Stimulated activated CD8-positive, alpha-beta memory T cell treated with anti-CD3 and anti-CD28 coated beads, Interleukin-2, amount 100 ng/mL, for 1 hour (primary cell): ENCODE measurements at places on chromosomes 5 and 9.

DNA sequence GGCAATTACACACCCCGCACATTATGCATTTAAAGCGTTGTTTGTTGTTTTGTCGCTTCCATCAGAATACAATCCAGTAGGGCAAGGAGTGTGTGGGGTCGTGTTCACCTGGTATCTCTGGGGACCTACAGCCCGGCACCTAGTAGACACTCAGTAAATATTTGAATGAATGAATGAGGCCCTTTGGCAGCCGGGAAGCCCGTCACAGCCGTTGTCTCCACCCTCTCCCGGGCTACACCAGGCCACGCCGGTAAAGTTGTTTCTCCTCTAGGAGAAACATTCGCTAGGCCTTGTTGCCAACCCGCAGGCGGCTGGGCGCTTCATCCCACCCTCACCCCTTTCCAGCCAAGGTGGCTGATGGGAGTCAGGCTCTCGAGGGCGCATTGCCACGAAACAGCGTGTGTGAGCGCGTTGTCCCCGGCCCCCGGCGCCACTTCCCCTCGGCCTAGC, 876 bp upstream of the JAK2 start:
- DNase-seq: no peak

DNA sequence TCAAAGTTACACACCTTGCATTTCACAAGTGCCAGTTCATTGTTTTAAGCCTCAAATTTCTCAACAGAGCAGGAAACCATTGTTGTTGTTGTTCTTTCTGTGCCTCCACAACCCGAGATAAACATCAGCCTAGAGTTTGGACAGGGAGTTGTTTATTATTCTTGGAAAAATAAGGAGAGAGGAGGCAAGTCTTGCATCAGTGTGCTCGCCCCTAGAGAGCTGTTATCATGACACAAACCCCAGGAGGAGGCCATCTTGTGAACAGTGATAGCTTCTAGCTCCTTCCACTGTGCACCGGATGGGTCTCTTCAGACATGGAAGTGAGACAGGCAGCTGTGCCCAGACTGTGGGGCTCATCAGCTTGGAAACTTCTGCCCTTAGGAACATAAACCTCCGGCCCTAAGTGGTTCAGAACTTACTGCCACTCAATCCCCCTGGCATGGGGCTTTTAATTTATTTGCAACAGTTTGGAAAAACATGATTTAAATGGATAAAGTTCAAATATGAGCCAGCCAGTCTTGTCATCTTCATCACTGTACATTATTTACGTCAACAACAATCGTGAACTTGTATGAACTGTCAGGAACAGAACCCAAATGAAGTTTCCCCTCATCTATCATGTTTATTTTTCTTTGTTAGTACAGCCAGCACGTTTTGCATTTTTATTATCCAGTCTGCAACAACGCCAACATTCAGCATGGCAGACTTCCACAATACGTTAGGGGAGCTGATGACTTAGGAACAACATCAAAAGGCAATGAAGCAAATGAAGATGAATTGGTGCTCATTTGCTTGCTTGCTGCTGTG, 181.7 kb upstream of the S1PR3 start:
- DNase-seq: no peak

- no peak for DNase-seq
These were observed 24.9 kb downstream of the FRMPD1 start for GRCh38 chr9:37675661-37676060.

- no peak for DNase-seq
These were observed 99.3 kb upstream of the LRRTM2 start for GRCh38 chr5:138974227-138975063.

DNA sequence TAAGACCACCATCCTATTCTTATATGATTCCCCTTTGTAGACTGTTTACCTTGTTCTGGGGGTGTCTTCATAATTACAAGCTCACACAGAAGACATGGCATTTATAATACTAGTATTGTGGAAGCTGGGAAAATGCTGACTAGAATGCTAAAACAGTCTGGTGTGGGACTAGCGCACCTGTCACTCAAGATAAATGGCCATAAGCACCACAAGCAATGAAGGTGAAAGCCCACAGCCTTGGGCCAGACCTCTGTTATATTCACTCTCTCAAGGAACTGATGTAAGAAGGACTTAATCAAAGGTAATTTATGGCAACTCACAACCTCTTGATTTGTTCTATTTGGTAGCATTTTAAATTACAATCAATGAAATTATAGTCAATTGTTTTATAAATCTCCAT, 721.5 kb downstream of the SEMA5A start:
- no peak for DNase-seq

DNA sequence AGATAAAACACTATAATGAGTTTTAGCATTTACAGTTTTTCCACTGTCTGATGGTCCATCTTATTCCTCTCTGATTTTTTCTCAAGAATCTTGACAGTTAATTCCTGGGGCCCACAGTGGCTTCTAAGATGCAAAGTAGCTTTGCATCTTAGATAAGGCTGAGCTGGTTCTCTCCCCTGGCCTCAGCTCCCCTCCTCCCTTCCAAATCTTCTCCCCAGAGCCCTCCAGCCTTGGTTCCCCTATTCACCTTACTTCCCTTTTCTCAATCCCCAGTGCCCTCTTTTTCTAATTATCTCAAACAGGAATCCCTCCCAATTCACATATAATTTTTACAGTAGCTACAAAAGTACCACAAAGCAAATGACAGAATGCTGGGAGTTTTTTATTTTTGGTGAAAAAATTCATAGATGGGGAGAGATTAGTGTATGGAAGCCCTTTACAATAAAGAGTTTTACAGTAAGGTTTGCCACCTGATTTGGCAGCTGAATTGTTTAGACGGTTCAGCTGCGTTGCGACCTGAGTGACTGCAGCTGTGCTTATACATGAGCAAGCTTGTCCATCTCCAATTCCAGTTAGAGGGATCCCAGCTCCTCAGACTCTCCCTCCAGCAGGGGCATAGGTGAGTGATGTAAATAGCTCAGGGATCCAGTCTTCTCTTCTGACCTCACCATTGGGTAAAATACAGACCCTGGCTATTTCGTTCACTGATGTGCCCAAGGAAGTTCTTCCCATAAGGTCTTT, 51.4 kb upstream of the CKMT2 start:
- no peak for DNase-seq

GRCh38 chr5:124995421-124995820, 249.0 kb upstream of the ZNF608 start:
- no peak for DNase-seq

GRCh38 chr5:43649256-43649655, 46.3 kb downstream of the NNT start:
- DNase-seq: no peak

DNA sequence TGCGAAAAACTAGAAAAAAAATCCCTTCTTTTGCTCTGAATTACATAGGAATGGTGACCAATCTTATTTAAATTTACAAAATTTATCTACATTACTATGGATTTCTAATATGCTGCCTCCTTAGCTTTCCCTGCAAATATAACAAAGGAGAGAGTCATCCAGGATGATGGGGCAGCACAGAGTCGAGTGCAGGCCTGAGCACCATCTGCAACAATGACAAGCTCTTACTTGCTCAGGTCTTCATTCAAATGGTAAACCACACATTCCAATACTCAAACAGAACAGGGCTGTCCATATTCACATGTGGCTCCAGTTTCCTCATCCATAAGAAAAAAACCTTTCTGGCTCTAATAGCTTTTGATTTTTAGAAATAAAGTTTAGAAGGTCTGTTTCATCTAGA, 33.5 kb upstream of the ZNF354B start:
- DNase-seq: no peak

DNA sequence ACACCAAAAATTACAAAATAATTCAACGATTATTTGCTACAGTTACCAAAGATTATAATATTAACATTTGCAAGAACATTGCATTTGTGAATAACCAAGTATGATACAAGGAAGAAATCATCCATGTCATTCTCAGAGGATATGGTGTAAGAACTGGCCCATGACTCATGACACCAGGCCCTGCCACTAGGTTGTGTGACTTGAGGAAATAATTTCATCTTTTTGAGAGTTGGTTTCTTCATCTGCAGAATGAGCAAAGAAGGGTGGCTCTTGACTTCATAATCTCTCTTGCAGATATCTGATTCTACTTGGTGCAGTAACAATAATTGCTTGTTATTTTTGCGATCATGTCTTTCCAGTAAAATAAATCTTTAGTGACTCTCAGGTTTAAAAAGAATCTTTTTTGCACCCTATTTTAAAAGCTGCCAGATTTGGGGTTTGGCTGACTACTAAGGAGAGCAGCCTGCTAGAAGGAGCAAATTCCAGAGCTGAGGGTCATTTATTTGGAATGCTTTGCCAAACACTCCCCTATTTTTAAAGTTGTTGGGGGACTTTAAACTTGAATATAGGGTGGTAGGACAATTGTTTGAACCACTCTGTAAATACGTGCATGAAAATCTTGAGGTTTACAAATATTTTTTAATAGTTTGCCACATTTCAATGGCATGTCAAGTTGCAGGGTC, 23.5 kb downstream of the ITGA1 start:
- DNase-seq: no peak

DNA sequence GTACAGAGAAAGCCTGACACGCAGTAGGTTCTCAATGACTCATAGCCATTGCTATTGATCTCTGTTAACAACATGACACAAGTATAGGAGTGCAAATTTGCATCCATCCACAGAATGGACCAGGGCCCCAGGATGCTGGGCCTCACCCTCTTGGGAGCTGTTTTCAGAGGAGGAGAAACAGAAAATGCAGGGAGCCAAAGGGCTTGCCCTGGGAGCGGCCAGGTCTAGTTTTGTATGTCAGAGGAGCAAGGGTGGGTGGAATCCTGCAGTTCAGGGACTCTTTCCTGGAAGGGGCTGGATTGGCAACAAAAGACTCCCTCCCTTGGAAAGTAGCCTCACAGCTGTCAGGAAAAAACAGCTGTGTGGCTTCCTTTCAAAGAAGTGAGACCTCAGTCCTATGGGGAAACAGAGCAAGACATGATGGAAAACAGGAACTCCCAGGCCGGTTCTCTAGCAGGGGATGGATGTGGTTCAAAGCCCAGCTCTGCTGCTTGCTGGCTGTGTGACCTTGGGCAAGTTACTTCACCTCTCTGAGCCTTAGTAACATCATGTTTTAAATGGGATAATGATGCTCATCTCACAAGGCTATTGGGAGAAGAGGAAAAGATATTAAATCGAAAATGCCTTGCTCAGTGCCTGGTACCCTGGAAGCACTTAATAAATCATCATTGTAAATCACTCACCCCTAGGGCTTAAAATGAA, 50.5 kb upstream of the SH3PXD2B start:
- no peak for DNase-seq

DNA sequence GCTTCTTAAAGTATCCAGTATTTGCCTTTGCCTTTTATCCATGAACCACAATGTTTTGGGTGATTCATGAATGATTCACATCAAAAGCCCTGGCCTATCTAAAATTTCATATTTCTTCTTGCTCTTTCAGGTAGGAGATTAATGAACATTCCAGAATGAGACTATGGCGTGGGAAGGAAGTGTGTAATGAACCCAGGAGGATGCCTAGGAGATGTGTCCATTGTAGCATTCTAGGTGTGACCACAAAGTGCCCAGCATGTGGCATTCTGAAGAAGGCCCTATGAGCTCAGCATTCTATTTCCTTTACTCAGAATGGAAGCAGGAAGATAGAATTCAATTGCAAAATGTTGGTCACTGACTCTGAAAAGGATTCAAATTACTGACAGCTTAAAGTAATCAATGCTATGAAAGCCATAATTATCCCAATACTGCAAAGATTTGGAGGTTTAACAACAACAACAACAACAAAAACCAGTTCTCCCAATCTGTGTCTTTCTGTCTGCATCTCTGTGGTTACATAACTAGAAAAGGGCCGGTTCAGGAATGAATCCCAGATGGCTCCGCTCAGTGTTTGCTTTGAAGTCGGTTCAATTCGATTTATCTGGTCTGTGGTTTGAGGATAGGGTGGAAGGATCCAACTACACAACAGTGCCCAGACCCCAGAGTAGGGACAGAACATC, 126.7 kb downstream of the FOXD1 start:
- DNase-seq: no peak

- DNase-seq: no peak
These were observed 41.6 kb downstream of the ADAMTS12 start for GRCh38 chr5:33850100-33850594.

GRCh38 chr5:131607903-131608540, 27.0 kb downstream of the RAPGEF6 start:
- DNase-seq: no peak

DNA sequence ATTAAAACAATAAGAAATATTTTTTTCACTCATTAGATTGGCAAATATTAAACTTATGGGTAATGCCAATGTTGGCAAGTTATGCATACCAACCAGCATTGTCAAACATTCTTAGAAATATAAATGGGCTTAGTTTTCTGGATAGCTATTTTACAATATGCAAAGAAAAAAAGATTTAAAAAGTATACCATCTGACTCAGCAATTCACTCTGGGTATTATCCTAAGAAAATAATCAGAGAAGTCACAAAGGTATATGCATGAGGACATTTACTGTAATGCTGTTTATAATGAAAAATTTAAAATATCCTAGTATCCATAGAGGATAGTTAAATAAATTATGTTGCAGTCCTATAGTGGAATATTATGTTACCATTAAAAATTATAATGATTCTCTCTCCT, 57.4 kb upstream of the PTPDC1 start:
- no peak for DNase-seq

DNA sequence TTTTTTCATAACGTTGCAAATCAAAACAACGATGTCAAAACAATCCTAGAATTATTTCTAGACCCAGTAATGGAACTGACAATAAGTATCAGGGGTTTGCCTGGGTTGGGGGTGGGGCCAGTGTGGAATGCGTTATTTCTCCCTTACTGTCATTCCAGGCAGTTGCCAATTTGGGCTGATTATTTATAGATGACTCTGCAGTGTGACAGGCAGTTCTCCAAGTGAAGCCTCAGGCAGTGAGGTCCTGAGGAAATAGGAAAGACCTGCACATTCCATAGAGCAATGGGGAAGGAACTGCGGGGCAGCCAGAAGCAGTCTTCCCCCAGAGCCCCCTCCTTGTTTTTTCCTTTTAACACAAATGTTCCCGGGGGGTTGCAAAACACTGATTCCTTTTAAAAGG, 179.0 kb downstream of the YTHDC2 start:
- DNase-seq: no peak

- DNase-seq: no peak
These were observed 38.9 kb downstream of the AGTPBP1 start for GRCh38 chr9:85702726-85703289.

DNA sequence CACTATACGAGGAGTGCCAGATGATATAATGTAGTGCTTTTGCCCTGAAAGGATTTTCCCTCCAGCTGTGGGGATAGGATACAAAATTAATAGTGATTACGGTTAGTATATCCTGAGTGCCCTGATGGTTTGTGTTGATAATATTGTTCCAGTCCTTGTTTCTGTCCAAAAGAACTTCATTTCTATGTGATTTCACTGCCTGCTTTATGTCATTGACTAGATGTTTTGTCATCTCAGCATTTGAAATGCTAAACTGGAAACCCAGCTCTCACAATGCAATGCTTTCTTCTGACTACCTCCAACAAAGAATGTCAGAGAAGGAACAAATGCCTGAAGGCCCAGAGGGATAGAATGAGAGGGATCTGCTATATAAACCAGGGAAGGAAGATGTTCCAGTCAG, 177.8 kb downstream of the NIPBL start:
- no peak for DNase-seq
